Activated naive CD4-positive, alpha-beta T cell treated with anti-CD3 and anti-CD28 coated beads, Interleukin-2, amount 50 U/mL, for 72 hours (primary cell): ENCODE measurements at places on chromosomes 5 and 9. TPM values are rescaled to one million over a fixed set of nuclear protein-coding genes. Genes with fewer than 3 reads are reported as not detected.
A peak's percentile ranks its signal among the peaks of the same experiment; 100 is the strongest.

IFNA2 gene
- not detected for total RNA-seq

PLK2 gene
- total RNA-seq: 27.8 TPM

GRCh38 chr5:52922384-52922783 lies 66.8 kb upstream of the ITGA2 start:
- no peak for DNase-seq

SLC9A3 gene
- 1.6 TPM for total RNA-seq

GRCh38 chr9:14165376-14166035 lies 148.4 kb downstream of the NFIB start:
- no peak for DNase-seq

GRCh38 chr9:95515272-95516113 lies 1.3 kb downstream of the PTCH1 start:
- peak; percentile 48 for DNase-seq

FXN gene
- total RNA-seq: 22.9 TPM

GRCh38 chr5:87539839-87540238 lies 127.1 kb upstream of the CCNH start:
- no peak for DNase-seq

WNK2 gene
- total RNA-seq: 3.8 TPM

CMYA5 gene
- total RNA-seq: 0.30 TPM

DNA sequence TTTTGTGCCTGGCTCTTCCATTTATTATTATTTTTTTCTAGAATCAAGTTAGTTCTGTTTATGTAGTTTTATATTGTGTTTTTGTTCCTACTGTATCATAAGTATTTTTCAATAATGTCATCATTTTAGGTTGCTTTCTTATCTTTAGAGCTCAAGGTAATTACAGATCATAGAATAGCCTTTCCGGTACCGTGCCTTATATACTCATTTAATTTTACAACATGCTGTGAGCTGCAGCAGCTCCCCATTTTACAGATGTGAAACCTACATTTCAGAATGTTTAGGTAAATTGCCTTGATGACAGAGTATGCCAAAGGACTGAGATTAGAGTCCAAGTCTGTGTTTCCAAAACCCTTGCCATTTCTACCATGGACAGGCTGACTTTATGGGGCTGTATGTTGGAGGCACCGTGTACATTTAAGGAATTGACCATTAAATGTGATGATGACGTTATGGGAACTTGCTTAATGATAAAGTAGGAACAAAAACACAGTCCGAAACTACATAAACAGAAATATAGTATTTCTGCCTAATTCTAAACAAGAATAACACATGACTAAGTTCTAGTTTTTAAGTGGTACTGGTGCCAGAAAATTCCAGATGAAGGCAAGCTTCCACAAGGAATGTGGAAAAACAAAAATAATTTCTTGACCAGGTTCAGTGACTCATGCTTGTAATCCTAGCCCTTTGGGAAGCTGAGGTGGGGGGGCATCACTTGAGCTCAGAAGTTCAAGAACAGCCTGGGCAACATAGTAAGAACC lies 97.7 kb downstream of the IQGAP2 start:
- DNase-seq: no peak

STARD4 gene
- 43.0 TPM for total RNA-seq

GRCh38 chr5:118441034-118441433 lies 547.3 kb downstream of the DTWD2 start:
- DNase-seq: no peak

CATSPER3 gene
- 0.51 TPM for total RNA-seq

DNA sequence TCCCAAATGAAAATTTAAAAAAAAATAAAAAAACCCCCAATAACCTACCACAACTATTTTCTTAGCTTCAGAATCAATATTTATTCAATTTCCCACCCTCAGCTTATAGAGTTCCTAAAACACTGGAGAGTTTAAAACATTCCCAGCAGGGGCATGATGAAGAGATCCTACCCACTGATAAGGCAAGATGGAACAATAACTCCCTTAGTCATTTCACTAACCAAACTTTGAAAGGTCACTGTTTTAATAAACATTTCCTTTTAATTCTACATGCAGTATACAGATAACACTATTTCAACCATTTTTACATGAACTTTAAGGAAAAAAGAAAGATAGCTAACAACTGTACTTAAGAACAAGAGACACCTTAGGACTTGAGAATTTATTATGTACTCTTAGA lies 34.9 kb upstream of the ACOT12 start:
- DNase-seq: no peak
